ENCODE measurements at places on chromosomes 3 and 15.

GRCh38 chr3:101635954-101636798 lies 40.8 kb downstream of the ZBTB11 start:
- DNase-seq, result peak; percentile 70

- no peak for DNase-seq
Observed at GRCh38 chr3:169939751-169940150, 26.9 kb upstream of the SEC62 start.

DNA sequence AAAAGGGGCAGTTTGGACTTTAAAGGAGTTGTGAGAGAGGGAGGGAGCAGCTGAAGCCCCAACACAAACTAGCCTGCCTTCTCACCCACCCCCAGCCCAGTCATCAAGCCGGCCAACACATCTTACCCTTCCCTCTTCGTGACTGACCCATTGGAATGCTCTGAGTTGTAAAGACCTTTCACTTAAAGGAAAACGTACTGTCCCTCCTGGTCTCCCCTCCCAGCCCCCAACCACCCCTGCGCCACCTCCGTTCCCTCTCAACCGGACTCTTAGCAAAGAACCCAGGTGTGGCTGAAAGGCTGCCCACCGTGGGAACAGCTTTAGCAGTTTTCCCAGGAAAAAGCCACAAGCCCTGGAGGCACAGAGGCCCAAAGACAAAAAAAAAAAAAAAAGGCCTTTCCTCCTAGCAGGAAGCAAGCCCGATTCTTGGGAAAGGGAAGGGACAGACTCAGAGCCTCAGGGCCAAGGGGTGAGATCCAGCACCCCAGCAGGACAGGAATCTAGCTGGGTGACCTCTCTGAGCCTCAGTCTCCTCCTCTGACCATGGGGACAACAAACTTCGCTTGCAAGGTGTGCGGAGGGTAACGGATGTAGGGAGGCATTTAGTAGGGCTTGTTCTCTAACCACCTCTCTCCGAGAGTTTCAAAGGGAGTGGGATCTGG lies 2.4 kb downstream of the CYP11A1 start:
- no peak for DNase-seq

DNA sequence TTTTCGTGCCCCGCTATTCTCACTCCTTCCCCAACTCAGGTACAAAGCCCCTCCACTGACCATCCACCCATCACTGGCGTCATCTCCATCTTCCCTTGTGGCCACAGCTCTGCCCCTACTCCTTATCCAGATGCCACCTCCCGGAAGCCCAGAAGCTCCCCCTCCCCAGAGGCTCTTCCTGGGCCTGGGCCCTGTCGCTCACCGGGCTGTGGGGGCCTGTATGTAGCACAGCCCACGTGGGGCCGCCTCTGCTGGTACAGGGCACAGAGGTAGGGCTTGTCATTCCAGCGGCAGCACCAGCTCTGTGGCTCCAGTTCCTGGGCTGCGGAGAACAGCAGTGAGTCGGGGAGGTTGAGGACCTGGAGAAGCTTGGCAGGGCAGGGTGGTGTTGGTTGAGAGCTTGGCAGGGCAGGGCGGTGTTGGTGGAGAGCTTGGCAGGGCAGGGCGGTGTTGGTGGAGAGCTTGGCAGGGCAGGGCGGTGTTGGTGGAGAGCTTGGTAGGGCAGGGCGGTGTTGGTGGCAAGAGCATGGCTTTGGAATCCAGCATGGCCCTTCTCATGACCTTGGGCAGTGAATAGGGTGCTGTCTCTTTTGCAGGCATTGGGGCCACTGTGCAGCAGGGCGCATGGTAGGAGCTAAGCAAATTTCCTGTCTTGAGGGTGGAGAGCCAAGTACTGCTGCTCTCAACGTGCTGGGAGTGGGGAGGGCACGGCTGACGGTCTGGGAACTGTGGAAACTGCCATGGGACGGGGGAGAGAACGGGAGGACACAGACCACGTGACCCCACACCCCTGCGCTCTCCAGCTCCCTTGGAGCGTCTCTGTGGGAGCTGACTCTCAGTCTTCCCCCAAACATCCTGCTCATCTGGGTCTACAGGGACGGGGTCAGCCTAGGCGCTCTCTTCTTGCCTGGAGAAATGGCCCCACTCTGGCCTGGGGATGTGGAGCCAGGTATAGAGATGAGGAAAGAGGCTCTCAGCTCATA lies 43.4 kb downstream of the MUC20 start:
- no peak for DNase-seq

DNA sequence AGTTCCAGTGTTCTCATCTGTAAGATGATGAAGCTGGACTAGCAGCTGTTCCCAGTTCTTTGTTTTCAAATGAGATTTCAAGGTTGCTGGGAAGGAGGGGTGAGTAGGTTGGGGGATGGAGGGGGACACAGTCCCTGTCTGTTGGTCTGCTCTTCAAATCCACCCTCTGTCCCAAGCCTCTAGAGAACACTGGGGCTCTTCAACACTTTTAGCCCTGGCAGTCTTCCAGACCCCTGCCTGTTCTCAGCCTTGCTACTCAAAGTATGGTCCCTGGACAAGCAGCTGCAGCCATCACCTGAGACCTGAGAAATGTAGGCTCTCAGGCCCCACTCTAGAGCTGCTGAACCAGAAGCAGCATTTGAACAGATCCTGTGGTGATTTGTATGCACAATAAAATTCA lies 41.3 kb downstream of the NEK11 start:
- DNase-seq, result no peak

GRCh38 chr3:50926868-50927267 lies 252.1 kb downstream of the DOCK3 start:
- no peak for DNase-seq

GRCh38 chr3:71441217-71441924 lies 142.2 kb downstream of the FOXP1 start:
- no peak for DNase-seq

DNA sequence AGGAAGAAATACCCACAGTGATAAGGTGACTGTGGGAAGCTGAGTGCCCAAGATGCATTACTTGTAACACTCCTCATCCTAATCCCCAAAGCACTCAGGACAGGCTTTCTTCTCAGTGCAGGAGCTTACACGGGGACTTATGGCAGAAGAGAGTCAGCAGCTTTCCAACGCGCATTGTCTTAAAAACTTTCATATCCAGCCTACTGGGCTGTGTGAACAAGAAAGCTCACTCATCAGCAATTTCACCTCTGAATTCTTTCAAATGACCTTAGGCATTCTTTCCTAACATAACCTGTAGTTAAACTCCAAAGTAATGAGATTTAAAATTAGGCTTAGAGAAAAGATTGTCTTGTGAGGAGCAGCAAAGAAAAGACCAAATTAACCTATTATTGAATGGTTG lies 132.3 kb downstream of the KCNAB1 start:
- no peak for DNase-seq

GRCh38 chr3:38644662-38645053 lies 4.8 kb downstream of the SCN5A start:
- DNase-seq, result no peak

GRCh38 chr3:183313351-183313750 lies 60.3 kb downstream of the B3GNT5 start:
- peak; percentile 66 for DNase-seq

- DNase-seq, result no peak
Observed at GRCh38 chr15:73894133-73894814, 20.9 kb downstream of the TBC1D21 start.

DNA sequence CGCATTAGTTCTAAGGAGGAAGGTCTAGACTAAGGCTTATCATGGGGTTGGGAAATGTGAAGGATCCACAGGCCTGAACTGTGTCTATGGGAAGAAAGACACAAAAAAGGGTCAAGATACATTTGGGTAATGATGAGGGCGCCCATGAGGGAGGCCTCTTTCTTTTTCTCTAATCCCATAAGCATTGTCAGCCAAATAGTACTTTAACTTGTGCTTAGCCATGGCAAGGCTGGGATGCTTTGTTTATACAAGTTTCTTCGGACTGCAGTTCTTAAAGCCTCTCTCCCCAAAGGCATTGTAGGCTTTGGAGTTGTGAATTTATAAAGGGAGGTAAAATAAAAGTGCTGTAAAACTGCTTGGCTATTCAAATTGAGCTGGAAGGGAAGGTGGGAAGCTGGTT lies 23.4 kb downstream of the ARMC8 start:
- no peak for DNase-seq

GRCh38 chr15:67156834-67157233 lies 91.4 kb downstream of the SMAD3 start:
- no peak for DNase-seq

DNA sequence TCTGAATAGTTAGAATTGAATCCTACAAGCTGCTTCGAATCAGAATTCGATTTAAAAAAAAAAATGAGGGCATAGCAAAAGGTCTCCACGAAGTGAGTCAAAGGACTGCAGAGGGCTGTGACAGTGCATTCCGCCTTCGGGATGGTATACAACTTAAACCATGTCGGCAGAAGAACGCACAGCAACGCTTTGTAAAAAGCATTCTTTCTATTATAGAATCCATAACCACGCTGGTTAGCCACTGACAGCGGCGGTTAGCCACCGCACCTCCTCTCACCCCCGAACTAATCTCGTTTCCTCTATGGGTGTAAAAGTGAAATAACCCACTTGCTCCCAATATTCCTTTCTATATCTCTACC lies 664 bp upstream of the PIK3CA start:
- no peak for DNase-seq

- DNase-seq, result no peak
Observed at GRCh38 chr3:27503526-27503925, 19.3 kb upstream of the SLC4A7 start.

- DNase-seq, result peak; percentile 35
Observed at GRCh38 chr3:194112120-194113106, 23.5 kb upstream of the HES1 start.

DNA sequence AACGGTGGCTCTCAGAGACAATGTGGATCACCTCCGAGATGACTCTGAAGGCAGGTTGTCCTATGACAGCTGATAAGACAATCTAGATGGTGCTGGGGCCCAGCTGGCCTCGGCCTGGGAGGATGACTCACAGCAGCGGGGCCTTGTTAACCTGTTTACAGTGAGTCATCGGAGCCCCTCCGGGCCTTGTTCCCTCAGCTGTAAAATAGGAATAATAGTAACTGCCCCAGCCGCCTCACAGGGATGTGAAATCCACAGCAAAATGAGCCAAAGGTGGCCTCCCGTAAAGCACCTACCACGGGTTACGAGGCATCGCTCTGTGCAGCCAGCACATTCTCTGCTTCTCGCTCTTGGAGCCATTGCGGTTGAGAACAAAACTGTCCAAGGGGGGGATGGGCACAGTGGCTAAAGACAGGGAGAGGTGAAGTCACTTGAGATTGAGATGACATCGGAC lies 88.6 kb upstream of the RASGRF1 start:
- no peak for DNase-seq

GRCh38 chr3:13281507-13282357 lies 138.4 kb downstream of the NUP210 start:
- peak; percentile 50 for DNase-seq

DNA sequence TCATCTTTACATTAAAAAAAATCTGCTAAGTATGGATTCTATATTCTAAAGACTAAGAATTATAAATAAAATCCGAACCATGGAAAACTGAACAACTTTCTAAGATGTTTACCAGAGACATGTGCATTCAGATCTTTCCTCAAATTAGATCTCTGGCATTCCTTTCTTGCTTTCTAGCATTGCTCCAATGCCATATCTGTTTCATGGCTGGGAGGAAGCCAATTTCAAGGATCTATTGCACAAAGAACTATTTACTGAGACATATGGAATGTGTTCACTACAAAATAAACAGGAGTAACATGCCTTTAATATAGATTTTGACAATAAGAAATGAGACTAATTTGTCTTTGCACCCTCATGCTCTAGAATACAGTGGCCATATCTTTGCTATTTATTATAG lies 45.1 kb upstream of the NANOGP8 start:
- no peak for DNase-seq

DNA sequence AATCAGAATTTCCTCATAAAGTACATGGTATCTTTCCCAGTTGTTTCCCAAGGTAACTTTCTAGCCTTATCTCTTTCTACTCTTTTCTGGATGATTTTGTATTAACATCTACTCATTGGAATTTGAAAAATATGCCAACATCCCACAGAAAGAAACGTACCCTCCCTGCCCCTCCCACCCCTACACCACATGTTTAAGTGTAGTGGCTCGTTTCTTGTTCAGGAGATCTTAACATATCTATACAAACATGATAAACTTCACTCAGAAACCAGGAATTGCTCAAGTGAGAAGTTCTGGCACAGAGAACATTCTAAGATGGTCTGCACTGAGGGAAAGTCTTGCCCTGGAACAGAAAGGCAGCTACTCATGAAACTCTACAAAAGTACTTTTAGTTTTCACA lies 404.7 kb downstream of the SOX2 start:
- DNase-seq, result no peak

DNA sequence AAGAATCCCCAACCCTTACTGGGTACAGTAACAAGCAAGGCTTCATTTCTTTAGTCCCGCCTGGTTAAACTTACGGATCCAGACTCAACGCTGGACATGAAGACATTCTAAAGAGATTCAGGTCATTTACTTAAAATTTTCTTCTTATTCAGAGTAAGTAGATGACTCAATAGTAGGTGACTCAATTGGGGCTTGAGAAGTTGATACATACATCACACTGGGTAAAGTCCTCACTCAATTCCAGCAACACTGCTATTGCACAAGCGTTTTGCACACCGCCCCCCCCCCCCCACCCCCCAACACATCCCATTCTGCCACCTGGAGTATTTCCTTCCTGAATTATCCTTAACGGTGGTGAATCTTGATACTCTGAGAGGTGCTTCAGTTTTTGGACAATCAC lies 610.0 kb downstream of the FOXP1 start:
- DNase-seq, result no peak

DNA sequence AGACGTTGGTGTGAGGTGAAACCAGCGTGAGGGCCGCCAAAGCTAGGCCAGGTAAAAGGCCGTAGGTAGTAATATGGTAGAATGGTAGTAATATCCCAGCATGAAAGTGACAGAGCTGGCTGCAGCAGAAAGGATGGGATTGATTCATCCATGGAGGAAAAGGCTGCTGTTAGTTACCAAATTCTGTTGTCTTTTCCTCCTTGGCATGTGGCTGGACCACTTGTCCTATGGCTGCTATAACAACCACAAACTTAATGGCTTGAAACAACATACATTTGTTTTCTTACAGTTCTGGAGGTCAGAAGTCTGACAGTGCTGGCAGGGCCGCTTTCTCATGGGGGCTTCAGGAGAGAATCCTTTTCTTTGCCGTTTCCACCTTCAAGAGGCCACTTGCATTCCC lies 47.8 kb upstream of the CHST2 start:
- DNase-seq, result no peak

- no peak for DNase-seq
Observed at GRCh38 chr15:67064607-67065530, 533 bp upstream of the SMAD3 start.

GRCh38 chr15:70340494-70340870 lies 242.8 kb upstream of the TLE3 start:
- DNase-seq, result no peak
